ENCODE measurements at places on chromosomes 2 and 18.

DNA sequence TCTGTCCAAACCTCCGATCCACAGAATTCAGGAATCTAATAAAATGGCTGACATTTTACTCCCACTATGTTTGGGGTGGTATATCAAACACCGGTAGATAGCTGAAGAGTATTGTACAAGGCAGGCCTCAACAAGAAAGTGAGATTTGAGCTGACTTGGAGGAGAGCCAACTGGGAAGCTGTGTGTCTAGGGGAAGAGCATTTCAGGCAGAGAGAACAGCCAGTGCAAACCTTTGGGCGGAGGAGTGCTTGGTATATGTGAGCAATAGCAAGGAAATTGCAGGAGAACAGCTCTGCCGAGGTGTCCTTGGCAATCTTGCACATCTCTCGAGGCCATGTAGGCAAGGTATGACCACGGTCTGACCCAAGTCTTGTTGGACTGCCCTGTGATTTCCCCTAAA, 1.8 kb upstream of the MERTK start:
- no peak for DNase-seq

- DNase-seq: no peak
Observed at GRCh38 chr2:234991290-234991689, 39.5 kb downstream of the SH3BP4 start.

DNA sequence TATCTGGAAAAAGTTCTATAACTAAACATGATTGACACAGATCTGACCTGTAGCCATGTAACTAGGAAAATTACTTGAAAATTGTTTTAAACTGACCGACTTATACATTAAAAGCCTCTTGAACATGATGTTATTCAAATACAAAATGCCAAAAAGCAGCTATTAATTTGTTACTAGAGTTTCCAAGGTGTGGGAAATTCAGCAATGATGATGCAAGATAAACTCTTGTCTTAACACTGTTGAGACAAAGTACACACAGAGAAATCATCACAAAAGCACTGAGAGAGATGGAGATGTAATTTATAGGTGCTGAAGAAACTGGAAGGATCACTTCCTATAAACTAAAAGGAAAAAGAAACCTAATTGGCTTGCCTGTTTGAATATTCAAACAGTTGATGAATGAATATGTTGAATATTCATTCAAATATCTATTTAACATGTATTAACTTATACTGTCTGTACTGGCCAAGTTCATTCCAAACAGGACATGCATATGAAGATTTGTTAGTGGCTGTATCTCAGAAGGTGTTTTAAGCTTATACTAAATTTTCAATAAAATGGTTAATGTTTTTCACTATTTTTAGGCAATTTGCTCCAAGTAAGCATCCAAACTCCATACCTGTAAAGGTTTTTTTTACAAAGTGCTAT, 34.6 kb upstream of the WDR75 start:
- DNase-seq: no peak

DNA sequence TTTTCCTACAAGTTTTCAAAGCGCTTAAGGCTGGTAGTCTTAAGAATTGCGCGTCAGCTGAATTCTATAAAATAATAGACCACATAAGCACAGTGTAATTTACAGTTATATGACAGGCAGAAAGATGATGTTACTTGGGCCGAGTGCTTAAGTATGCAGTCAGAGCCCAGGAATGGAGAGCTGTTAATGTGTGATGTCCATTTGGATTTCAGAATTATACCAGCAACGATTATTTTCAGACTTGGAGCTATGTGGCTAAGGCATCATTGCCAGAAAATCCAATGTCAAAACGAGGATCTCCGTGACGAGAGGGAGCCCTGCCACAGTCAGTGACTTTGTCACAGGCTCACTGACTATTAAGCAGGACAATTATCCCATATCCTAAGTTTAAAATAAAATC, 3.4 kb downstream of the KLF7 start:
- DNase-seq: no peak

Measured in bone marrow (tissue), 2 donors.